ENCODE measurements at places on chromosomes 7 and 10. TPM values are rescaled to one million over a fixed set of nuclear protein-coding genes. Genes with fewer than 3 reads are reported as not detected.

GRCh38 chr7:8161364-8161828 is 100.6 kb downstream of the ICA1 start:
- no peak for DNase-seq

DRGX gene
- 0.26 TPM for total RNA-seq

STAG3 gene
- total RNA-seq, result 0.90 TPM

SFRP5 gene
- 1.1 TPM for total RNA-seq

ZMYND11 gene
- total RNA-seq, result 114 TPM

SYT15B gene
- 1.8 TPM for total RNA-seq

DNA sequence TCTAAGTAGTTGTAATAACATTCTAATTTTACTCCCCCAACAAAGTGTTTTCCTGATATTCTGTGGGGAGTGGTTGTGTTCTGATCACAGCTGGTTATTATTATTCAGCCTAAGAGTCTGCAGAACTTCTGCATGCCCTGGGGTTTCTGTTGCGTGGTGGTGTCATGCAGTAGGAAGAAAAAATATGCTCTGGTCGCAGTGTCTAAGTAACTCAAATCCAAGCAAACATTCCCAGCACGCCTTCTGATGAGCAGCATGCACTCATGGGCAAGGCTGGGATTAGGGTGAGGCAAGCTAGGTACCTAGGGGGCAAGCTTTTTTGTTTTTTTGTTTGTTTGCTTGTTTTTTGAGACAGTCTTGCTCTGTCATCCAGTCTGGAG is 112.8 kb upstream of the KMT2E start:
- no peak for DNase-seq

- DNase-seq, result no peak
These were observed 2.3 kb downstream of the INPP5A start for GRCh38 chr10:132539894-132540293.

- no peak for DNase-seq
These were observed 267.2 kb upstream of the LRGUK start for GRCh38 chr7:133859871-133860450.

GRCh38 chr7:92835851-92836488 is 403 bp downstream of the CDK6 start:
- no peak for DNase-seq

DNA sequence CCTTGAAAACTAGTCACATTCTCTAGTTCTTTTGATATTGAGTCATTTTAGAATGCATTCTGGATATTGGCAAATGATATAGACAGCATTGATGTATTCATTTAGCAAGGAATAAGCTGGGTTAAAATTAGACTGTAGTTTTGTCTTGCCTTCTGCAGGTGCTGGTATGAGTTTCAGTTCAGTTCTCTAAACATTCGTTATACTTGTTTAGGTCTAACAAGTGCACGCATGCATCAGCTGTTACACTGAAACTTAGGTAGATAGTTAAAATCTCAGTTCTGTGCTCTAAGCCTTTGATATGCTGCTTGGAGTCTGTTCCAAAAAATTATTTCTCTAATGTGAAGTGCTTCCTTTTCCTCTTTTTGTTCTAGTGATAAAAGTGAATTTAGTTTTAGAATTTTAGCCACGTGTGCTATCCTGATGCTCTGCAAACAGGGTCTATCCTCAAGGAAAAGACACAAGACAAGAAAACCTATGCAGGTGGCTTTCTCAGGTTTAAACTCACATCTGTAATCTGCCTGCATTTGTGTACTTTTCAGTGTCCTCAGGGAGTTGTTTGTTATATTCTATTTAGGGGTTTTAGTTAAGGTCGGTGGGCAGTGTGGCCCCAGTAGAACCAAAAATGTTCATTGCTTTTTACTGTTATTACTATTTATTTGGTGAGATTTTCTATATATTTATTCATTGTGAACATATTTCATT is 409.0 kb downstream of the CDC14C start:
- no peak for DNase-seq

ERCC6 gene
- total RNA-seq, result 27.1 TPM

DNA sequence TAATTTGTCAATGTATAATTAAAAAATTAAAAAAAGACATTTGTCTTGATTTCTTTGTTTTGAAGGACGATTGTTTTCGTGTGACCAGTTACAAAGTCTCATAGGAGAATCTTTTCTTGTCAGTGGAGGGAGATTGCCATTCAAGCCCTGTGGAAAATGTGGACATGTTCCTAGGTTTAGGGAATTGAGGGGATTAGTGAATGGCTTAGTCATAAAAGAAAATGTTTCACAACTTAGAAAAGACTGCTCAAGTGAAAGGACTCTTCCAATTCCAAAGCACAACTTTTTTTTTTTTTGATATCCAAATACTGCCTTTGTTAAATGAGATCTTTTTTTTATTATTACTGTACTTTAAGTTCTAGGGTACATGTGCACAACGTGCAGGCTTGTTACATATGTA is 140.7 kb upstream of the HABP2 start:
- no peak for DNase-seq

- DNase-seq, result no peak
These were observed 33.6 kb upstream of the FAM20C start for GRCh38 chr7:158771-159170.

DNA sequence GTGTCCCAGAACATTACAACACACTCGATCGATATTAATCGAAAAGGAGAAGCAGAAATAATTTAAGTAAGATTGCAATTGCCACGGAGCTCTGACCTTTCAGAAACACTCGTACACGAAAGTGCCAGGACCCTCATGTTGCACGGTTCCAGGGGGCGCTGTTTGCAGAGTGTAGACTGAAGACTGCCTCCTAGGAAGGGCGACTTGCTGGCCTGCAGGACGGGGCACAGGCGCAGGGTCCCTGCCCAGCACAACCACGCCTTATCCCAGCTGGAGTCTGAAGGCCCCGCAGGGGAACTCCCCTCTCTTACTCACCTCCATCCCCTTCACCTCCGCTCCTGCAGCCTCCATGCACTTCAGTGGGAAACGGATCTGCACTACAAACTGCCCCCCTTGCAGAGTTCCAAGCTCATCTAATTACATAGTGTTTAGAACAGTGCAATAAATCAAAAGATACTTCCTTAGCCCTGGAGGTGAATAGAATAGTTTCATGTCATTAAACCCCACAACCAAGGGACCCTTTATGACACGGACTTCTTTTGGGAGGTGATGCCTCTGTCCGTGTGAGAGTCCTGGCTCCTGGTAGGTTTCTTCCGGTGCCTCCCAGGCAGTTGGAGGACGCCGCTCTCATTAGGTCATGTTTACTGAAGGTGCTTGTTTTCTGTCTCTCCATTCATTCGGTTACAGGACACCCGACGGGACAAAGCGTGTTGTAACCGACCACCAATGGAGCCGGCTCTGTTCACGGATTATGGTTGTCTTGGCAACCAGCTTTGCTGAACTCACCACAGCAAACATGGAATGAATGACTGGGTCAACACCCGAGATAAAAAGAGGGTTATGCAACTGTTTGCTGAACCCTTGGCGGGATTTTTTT is 262.2 kb downstream of the BAMBI start:
- DNase-seq, result peak; percentile 76

NRCAM gene
- 9.7 TPM for total RNA-seq

GRCh38 chr7:25619963-25620799 is 391.9 kb upstream of the NPVF start:
- peak; percentile 72 for DNase-seq

LIPJ gene
- total RNA-seq, result 0.26 TPM

TUBB8 gene
- not detected for total RNA-seq

DNA sequence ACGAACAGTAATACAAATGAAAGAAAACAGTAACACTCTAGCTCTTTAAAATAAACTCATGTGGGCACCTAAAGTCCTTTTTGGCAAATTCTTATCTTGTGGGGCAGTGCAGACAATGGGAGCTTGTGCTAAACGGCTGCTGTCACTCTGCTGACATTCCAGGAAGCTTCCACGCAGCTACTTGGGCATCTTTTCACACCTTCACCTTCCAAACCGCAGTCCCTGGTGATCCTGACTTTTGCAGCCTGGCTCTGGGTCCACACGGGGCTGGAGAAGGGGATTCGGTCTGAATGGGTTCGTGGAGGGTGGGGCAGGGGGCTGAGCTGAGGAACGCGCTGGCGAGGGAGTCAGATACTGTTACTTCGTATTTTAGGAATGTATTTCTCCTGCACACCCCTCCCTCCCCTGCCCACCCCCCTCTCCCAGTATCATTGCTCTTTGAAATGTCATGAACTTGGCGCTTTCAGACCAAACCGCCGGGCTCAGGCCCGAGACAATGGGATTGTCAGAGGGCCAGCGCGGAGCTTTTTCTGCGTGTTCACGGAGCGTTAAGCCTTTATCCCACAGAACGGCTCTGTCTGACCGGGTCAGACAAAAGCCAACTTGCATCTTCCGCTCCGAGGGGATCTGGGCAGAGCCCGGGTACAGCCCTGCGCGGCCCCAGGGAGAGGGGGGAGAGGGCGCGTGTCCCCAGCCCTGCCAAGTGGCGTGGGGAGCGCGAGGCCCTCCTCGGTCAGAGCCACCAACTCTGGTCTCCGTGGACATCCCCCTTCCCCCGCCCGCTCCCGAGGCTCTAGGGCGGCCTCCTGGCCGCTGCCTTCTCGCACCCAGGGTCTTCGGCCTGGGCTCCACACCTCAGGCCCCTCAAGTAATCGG is 76.7 kb upstream of the EN2 start:
- DNase-seq, result no peak

DNA sequence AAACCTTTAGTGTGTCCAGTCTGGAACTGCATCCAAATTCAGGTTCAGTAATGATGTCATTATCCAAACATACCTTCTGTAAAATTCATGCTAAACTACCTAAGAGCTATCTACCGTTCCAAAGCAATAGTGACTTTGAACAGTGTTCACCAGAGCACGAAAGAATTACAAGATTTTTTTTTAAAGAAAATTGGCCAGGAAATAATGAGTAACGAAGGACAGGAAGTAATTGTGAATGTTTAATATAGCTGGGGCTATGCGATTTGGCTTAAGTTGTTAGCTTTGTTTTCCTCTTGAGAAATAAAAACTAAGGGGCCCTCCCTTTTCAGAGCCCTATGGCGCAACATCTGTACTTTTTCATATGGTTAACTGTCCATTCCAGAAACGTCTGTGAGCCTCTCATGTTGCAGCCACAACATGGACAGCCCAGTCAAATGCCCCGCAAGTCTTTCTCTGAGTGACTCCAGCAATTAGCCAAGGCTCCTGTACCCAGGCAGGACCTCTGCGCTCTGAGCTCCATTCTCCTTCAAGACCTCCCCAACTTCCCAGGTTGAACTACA is 694 bp upstream of the FAS start:
- peak; percentile 72 for DNase-seq
